NCI-H1048 (cell line): ENCODE measurements at places on chromosomes 1 and 21.

GRCh38 chr1:151693057-151693651 is 23.4 kb downstream of the CELF3 start:
- no peak for DNase-seq

- no peak for DNase-seq
These were observed 92.4 kb downstream of the ATP1A1 start for GRCh38 chr1:116465477-116465844.

DNA sequence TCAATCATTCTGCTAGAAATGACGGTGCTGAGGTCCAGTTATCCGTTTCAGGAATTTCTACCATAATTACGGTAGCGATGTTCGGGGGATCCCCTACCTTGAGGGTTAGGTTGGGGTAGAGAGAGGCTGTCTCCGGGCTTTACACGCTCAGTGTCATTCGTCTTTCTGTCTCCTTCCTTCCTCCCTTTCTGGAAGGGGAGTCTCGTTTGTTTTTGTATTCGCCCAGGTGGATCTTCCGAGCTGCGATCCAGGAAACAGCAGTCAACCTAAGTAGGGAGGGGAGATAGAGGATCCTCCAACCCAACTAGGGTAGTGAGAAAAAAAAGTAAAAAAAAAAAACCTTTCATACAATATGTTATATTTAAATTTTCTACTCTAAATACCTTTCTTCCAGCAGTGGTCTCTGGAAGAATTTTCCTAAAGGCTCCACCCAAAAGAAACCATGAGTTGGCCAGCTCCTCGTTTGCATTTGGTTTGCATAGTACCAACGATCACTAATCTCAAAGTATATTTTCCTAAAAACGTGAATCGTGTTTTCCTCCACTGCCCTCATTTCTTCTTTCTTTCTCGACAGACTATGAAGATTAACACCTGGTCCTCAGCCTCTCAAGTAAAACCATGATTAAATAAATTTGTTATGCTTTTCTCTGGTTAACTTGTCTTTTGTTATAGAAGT is 611 bp upstream of the PIK3C2B start:
- DNase-seq = peak; percentile 77

DNA sequence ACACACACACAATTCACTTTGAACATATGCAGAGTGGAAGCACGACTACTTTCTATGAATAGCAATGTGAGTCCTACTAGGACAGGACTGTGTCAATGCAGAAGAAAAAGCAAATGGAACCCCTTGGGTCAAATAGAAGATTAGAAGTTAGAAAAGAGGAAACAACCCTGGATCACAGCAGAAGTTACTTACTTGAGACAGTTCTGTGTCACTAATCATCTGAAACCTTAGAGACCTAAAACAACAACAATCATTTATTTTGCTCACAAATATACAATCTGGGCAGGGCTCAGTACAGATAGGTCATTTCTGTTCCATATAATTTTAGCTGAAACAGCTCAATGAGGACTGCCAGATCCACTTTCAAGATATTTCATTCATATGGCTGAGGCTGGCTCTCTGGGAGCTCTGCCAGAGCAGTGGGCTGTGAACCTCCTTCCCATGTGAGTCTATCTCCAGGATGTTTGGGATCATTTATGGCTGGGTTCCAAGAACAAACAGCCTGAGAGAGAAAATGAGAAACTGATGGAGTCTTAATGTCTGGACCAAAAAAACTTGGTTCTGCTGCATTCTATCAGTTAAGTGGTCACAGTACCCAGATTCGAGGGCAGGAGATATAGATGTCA is 42.5 kb upstream of the IL10 start:
- no peak for DNase-seq

GRCh38 chr1:54994355-54994990 is 4.3 kb upstream of the BSND start:
- DNase-seq = no peak

- no peak for DNase-seq
These were observed 51.7 kb upstream of the SOD1 start for GRCh38 chr21:31607791-31608190.

DNA sequence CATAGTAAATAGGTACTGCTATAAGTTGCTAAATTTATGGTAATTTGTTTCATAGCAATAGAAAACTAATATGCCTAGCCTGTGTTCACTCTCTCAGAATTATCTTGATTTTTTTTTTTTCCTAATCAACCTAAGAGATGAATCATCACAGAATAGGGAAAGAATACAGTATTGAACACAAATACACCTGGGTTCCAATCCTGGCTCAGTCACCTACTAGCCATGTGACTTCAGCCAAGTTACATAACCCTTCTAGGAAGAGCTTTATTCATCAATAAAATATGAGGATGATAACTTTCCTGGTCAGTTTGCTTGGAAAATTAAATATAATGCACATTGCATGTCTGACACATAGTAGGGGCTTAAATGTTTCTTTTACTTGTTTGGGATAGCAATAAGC is 279.5 kb downstream of the FOXD2 start:
- no peak for DNase-seq

- DNase-seq = no peak
These were observed 46.5 kb downstream of the EDEM3 start for GRCh38 chr1:184708084-184708676.

GRCh38 chr1:171985639-171986038 is 144.3 kb downstream of the DNM3 start:
- no peak for DNase-seq

GRCh38 chr1:178847396-178847849 is 23.5 kb downstream of the ANGPTL1 start:
- DNase-seq = no peak

DNA sequence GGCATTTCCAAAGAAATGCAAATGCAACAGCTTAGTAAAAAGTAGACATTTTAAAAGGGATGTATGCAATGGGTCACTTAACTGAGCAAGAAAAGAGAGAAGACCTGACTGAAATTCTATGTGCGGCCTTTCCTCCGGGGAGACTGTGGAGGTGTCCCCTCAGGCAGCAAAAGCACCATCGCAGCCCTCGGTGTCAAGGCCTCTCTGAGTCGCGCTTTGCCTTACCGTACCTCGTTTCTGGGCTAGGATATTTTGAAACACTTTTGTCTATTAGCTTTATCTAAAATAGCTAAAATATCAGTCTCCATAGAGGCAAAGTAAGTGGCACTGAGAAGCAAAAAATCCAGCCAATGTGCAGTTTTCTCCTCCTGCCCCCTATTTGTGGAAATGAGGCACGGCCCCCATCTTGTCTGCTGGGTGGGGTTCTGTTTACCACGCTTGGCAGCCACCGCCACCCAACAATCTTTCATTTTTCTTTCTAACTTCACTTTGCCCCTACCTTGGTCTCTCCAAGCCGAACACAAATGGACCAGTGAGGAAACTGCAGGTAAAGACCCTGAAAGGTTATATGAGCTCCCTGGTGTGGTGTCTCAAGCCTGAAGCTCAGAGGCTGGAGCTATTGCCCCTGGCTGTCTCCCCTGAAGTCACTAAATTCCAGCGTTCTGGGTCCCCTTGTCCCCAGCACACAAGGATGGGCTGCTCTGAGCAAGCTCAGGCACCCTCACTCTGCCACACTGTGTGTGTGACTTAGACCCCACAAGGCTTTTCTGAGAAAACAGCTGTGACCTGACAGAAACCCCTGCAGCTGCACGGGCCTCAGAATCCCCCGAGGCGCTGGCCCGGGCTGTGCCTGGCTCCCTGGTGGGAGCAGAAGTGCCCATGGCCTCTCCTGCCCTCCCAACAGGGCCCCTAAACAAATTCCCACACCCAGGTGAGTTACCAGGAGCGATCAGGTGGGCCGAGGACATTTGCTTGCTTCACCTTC is 1.6 kb downstream of the CD247 start:
- DNase-seq = no peak

DNA sequence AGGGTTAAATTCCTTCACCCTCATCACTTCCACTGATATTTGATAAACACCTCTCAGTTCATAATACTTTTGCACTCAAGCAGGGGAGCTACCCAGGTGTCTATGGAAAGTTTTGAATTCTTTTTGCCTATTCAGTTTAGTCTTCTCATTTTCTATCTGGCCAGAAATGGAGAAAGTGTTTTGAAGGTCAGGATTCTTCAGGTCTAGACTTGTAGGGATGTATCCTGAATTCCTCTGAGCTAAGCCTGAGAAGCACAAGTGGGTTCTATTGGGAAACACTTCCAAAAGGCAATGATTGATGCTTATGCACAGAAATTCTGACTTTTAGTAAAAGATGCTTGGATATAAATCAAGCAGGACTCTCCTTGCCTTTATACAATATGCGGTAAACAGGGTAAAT is 217.8 kb upstream of the HOOK1 start:
- DNase-seq = no peak

GRCh38 chr1:174276087-174276486 is 116.8 kb downstream of the RABGAP1L start:
- DNase-seq = no peak

DNA sequence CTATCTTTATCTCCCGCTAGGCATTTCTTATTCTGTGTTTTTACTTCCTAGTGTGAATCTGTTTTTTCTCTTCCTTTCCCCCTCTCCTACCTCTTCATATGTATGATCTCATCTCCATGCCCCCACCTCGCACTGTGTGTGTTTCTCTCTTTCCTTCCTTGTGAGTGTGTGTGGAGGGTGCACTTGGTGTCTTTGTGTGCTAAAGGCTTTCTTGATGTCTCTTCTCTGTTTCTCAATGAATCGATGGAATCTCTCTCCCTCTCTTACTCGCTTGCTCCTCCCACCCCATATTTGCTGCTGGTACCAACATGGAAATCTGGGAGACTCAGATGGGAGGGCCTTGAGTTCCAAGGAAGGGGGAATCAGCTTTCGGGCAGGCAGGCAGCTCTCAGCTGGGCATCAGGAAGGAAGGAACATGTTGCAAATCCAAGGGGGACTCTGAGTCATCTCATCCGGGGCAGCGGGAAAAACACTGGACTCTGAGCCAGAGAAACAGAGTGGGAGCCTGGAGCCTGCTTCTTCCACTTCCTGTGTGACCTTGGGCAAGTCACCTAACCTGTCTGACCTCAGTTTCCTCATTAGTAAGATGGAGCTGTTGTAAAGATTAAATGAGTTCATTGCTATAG is 147.5 kb downstream of the PTPRU start:
- DNase-seq = no peak

DNA sequence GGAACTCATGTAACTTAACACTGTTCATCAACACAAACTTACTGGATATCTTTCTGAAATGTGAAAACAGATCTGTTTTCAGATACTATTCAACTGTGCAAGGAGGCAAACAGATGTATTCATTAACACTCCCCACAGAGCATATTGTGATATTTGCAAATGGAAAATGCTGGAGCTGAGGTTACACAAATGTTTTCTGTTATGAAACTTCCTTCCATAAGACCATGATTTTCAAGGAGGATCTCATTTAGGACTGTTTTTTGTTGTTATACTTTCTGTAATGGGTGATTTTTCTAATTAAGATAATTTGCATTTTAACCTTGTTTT is 56.1 kb downstream of the GABPA start:
- no peak for DNase-seq

GRCh38 chr1:12132078-12132477 is 34.7 kb upstream of the TNFRSF1B start:
- DNase-seq = no peak

GRCh38 chr1:207298636-207299398 is 22.7 kb upstream of the CD55 start:
- no peak for DNase-seq

DNA sequence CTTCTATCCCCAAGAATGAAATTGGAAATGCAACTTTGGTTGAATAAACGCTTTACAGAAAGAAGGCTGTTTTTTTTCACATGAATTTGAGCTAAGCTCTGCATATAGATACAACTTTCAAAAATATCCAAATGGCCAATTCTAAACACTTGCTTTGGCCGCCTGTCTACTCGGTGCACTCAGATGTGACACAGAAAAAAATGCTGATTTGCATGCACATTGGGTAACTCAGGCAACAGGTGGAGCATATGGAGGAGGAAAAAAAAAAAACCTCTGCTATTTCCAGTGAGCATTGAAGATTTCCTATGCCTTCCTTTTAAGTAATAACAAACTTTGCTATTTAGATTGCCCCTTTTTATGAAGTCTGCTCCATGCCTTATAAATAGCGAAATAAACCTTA is 262.5 kb downstream of the GRIK1 start:
- DNase-seq = peak; percentile 6

DNA sequence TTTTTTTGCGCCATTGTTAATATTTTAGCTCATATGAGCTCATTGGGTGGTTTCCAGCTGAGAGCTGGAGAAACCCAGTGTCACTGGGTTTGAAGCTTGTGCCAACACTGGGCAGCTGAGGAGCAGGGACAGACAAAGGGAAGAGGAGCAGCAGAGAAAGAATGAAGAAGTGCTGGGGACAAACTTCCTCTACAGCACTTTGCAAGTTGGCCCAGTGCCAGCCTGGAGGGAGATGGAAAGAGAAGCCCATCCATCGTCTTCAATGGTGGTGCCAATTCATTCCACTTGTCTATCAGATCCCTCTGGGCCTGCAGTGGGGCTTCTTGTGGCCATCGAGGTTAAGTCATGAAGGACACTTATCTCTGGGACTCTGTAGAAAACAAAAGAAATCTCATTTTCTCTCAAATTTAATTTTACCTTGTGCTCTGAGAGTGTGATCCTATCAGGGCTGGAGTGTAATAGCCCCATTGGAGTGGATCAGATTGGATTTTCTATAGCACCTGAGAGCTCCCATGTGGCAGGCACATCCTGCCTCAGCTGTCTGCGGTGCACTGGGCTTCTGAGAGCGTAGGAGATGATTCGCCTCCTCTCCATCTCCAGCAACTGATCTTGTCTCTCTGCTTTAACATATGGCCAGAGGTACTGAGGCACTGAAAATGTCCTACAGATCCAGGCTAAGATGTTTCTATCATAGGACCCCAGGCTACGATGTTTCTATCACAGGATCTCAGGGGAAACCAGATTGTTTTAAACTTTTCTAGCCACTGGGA is 114.7 kb downstream of the TNR start:
- no peak for DNase-seq

- peak; percentile 65 for DNase-seq
These were observed 3.6 kb upstream of the ZBTB7B start for GRCh38 chr1:154998818-154999570.

DNA sequence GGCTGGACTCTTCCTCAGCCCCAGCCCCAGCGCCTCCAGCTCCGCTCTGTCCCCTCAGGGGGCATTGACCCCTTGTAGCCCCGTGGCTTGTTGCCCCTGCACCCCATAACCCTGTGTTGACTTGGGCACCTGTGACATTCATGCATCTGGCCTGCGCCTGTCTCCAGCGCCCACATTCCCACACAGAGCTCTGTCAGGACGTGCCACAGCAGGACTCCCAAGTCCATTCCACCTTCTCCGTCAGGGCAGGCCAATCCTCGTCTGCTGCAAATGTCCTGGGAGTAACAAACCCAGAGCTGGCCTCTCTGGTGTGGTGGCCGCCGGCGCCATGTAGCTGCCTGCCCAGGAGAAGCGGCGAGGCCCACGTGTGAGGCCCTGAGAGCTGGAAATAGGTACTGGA is 60.6 kb downstream of the AGPAT3 start:
- DNase-seq = no peak

- no peak for DNase-seq
These were observed 31.0 kb downstream of the CD53 start for GRCh38 chr1:110903853-110904500.

DNA sequence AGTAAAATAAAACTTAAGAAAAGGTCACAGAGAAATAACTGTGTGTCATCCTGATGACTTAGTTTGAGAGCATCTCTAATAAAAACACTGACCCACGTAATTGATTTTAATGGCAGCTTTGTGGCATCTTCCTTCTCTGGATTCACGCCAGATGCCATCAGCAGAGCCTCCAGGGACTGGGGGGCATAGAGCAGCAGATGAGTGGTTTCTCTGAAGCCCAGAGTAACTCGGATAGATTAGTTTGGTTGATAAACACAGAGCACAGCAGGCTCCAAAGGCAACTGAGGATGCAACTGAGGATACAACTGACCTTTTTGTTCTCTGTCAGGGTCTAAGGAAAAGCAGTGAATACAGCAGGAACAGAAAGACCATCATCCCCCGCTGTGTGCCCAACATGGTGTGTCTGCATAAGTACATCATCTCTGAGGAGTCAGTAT is 180.8 kb downstream of the RPS6KC1 start:
- no peak for DNase-seq
